ENCODE measurements at places on chromosomes 5 and 9. TPM values are rescaled to one million over a fixed set of nuclear protein-coding genes. Genes with fewer than 3 reads are reported as not detected.

PCDH12 gene
- 8.0 TPM for total RNA-seq

DNA sequence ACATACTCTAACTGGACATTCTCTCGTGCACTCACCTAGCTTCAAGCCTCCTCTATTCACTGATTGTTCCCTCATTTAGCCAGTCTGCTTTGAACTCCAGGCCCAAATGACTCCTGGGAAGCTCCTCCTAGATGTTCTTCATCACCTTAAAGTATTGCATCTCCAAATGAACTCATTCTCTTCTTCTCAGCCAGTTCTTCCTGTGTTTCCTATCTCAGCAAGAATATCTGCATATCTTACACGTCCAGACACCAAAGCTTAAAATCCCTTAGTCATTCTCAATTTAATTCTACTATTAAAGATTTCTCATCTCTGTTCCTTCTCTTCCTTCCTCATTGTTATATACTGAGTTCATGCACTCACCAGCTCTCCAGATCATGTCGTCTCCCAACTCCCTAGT lies 118.6 kb upstream of the DAB2 start:
- H3K27ac ChIP-seq: no peak overlapping the region
- DNase-seq: no peak
- no peaks in the 10 kb centered on the region for H3K36me3 ChIP-seq
- no peaks in the 10 kb centered on the region for H3K27me3 ChIP-seq
- no peak overlapping the region for H3K4me3 ChIP-seq

FANCG gene
- total RNA-seq: 7.8 TPM

DNA sequence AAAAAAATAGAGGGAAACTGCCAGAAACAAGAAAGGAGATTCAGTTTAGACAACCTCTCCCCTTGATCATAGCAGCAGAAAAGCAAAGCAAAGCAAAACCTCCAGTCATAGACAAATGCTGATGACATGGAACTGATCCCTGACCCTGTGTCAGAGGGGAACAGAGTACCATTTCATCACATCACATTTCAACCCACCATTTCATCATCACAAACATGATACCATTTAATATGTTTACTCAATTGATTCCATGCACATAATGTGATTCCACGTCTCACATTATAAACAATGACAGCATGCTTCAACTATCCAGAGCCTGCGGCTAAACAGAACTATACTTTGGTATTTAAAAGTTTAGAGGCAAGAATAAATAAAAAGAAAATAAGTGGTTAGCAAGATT lies 28.7 kb upstream of the ACOT12 start:
- no peak for DNase-seq
- H3K4me1 ChIP-seq: no peaks in the 10 kb centered on the region
- no peaks in the 10 kb centered on the region for H3K27me3 ChIP-seq
- H3K36me3 ChIP-seq: peaks cover 2% of the 10 kb centered on the region

All from aorta (tissue), 5 donors.